ENCODE measurements at places on chromosomes 2 and 18.

DNA sequence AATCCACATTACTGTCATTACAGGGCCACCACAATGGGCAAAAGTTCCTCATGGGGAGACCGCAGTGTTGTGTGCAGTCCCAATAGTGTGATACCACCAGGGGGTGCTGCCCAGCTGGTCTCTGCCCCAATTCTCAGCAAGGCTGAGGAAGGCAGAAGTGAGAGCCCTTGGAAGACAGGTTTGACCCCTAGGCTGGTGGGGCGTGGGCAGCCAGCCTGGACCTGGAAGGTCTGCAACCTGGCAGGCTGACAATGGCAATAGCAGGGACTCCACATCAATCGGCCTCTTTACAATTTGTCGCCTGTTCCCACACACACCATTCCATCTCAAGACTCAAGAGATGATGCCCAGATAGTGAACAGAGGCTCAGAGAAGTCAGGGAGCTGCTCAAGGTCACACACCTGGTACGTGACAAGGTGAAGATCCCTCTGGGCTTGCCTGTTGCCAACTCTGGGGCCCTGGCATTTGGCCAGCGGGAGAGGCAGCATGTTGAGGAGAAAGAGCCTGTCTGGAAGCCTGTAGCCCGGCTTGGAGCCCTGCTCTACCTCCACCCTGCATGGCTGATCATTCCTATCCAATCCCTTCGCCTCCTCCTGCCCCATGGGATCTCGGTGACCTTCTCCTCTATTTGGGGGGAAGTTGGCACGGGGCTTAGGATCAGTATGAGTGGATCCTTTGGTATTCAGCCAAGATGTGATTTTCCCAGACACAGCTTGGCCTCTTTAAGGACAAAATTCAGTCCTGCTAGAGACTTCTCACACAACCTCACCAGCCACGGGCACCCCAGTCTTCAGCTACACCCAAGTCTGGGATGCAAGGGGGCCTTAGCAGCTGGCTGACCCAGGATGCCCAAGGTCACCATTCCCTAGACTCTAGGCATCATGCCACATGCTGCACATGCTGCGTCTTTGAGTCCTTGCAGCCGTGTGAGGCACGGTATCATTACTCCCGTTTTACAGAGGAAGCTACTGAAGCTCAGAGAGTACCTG, 2.9 kb upstream of the ATOH8 start:
- DNase-seq, result peak; percentile 50

GRCh38 chr2:156563994-156564753, 128.0 kb downstream of the GPD2 start:
- DNase-seq, result no peak

- DNase-seq, result no peak
These were observed 194.8 kb upstream of the SALL3 start for GRCh38 chr18:78784861-78785260.

GRCh38 chr2:84912984-84913383, 7.5 kb downstream of the TMSB10 start:
- DNase-seq, result no peak

DNA sequence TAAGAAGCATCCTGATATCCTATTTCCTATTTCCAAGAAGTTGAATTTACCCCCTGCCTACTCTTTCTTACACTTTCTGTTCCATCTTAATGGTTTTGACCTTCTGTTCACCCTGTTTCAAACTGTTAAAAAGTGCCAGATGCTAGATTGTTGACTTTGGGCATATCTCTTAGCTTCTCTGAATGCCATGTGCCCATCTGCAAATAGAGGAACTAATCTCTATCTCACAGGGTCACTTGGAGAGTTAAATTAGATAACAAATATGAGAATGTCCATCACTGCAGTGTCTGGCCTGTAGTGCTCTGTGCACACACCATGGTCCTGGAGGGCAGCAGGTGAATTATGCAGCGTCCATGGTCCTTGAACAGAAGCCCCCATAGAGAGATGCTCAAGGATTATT, 83.8 kb downstream of the LRATD1 start:
- DNase-seq, result no peak

GRCh38 chr2:25257931-25258846, 83.5 kb downstream of the DNMT3A start:
- DNase-seq, result no peak

DNA sequence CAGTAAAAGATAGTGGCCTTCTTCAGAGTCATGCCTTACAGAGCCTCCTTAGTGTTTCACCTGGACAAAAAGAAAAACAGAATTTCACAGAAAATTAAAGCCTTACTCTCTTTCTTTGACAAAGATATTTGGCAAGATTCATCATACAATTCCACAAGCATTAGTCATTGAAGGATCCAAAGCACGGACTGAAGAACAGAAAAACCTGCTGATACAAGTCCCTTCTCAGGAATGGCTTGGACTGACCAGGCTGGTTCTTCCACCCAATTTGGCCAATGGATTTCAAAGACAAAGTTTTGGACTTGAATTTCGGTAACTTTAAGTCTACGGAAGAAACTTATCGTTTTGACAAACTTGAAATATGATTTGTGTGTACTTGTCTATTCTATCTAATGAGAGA, 39.1 kb upstream of the GALNT3 start:
- no peak for DNase-seq

GRCh38 chr2:225177098-225177497, 134.8 kb upstream of the DOCK10 start:
- DNase-seq, result no peak

All from CD4-positive, alpha-beta T cell treated with Interleukin-1 beta for 1 hour (primary cell).